ENCODE measurements at places on chromosomes 2 and 18.

- no peak for DNase-seq
These were observed 63.5 kb downstream of the PTPN2 start for GRCh38 chr18:12820506-12820905.

GRCh38 chr2:166924967-166925366 is 36.7 kb downstream of the XIRP2 start:
- DNase-seq = no peak

DNA sequence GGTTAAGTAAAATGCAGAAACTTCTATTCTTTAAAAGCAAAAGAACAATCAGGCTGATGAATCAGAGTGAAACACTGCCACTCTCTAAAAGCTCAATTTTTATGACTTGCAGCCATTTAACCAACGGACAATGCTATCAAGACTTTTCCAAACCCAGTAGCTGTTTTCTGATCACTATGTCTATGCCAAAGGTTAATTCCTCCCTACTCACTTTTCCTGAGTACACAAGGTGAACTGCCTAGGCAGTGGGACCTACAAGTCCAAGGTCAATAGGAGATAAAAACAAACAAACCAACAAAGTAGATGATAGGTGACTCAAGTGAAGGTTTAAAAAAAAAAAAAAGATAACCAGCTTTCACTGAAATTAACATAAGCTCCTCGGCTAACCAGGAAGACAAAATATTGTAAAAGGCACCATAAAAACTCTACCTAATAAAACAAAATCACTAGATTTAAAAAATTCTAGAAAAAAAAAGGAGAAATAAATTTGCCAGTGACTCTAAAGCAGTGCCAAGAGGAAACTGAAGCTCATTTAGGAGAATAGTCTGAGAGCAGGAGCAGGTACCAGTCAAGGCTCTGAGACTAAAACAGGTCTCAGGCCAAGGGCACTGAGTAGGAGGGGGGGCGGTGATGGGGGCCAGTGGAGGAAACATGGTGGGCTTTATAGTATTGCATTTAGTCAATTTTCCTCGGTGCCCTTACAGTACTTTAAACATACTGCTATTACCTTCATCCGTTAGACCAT is 134.1 kb upstream of the DLGAP1 start:
- no peak for DNase-seq

DNA sequence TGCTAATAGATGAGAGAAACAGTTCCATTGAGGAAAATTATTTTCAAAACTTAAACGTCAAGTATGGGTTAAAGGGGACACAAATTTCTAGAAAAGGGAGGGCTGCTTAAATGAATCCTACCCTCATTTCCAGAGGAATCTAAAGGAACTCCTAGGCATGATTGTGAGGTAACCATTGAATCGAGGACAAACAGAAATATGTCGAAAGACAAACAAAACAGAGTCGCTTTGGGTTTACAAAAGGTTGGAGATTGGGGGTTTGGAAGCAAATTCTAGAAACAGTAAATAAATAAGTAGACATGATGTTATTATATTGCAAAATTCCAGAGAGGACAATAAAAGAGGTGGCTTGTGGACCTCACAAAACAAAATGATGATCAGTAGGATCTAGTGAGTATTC is 173.1 kb downstream of the FTCDNL1 start:
- no peak for DNase-seq

DNA sequence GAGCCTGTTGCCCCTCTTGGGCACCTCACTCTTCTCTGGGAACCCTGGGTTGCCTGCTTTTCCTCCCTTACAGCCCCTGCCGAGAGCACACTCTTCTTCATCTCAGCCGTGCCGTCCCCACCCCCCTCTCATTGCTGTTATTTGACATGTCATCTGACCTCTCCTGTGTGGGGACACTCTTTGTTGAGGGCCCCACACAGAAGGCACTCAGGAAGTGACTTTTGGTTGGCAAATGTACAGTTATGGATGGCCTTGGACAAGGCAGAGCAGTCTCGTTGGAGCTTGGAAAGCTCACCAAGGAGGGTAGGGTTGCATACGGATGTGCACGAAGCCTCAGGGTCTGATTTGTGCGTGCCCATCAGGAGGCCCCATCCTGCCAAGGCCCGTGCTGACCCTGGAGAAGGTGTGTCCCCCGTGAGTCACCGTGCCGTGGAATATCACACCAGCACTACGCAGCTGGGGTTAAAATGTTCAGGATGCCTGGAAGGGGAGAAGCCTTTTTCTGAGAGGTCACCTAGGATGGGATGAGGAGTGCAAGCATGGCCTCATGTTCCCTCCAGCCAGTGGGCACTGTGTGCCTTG is 93.9 kb downstream of the CTIF start:
- DNase-seq = no peak
